ENCODE measurements at places on chromosomes 2 and 18. TPM values are rescaled to one million over a fixed set of nuclear protein-coding genes. Genes with fewer than 3 reads are reported as not detected.

DNA sequence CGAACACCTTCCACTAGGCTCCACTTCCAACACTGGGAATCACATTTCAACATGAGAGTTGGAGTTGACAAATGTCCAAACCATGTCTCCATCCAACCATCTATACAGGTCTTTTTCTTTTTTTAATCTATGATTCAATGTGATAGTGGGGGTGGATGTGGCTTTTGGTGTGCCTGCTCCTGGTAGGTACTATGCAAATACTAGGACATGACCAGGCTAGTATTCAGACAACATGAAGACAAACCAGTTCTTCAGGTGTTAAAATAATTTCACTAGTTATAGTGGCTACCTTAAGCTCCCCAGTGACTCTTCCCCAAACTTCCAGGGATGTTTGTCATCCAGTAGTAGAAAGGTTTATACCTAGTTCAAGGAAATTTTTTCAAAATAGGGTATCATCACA is 387.5 kb downstream of the CDH2 start:
- no peak overlapping the region for H3K4me3 ChIP-seq
- H3K27me3 ChIP-seq = no peaks in the 10 kb centered on the region
- DNase-seq = no peak

GRCh38 chr2:58019229-58019628 is 27.4 kb upstream of the VRK2 start:
- H3K36me3 ChIP-seq = no peaks in the 10 kb centered on the region
- no peak overlapping the region for H3K4me3 ChIP-seq
- no peak overlapping the region for H3K27ac ChIP-seq
- H3K4me1 ChIP-seq = peaks cover 2% of the 10 kb centered on the region
- no peaks in the 10 kb centered on the region for H3K27me3 ChIP-seq

DNA sequence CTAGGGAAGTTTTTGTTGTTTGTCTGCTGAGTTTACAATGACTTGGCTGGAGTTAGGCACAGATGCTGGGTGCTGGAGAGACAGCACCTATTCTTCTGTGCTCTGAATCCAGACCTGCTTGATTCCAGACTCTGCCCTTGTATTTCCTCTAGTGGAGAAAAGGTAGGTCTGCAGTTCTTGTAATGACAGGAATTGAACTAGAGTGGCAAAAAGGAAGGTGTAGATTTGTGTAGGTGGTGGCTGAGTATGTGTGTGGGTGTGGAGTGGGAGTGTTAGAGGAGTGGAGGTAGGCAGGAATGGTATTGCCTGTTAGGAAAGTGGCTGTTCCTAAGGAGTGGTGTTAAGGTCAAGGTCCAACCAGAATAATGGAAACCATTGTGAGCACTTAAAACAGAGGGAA is 71.9 kb upstream of the LYPD6 start:
- no peak for DNase-seq
- H3K4me3 ChIP-seq = no peak overlapping the region
- no peaks in the 10 kb centered on the region for H3K36me3 ChIP-seq

- H3K27me3 ChIP-seq = no peaks in the 10 kb centered on the region
- H3K4me1 ChIP-seq = peaks cover 46% of the 10 kb centered on the region
- peak overlapping the region; percentile 3 for H3K27ac ChIP-seq
- DNase-seq = no peak
Measured at GRCh38 chr2:233385489-233386044, 31.3 kb downstream of the DGKD start.

DNA sequence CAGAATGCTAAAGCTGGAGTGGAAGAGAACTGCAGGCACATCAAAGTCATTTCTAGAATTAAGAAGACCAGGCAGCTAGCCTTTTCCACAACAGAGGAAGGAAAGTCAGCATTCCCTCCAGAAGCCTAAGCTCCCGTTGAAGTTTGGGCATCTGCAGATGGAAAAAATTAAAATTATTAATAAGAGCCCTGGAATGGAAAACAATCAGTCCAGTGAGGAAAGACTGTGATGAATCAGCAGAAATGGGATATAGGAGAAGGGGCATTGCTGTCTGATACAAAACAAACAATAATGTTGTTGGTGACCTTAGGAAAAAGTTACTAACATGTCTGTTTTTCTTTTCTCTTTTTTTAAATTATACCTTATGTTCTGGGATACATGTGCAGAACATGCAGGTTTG is 450.7 kb upstream of the SLC14A2 start:
- H3K27me3 ChIP-seq = no peaks in the 10 kb centered on the region
- no peaks in the 10 kb centered on the region for H3K4me1 ChIP-seq
- no peak overlapping the region for H3K27ac ChIP-seq
- no peak for DNase-seq
- H3K4me3 ChIP-seq = no peak overlapping the region

GRCh38 chr18:76487070-76487469 is 8.0 kb downstream of the ZNF516 start:
- H3K27ac ChIP-seq = no peak overlapping the region
- H3K4me3 ChIP-seq = no peak overlapping the region
- peaks cover 30% of the 10 kb centered on the region for H3K4me1 ChIP-seq
- no peaks in the 10 kb centered on the region for H3K36me3 ChIP-seq
- DNase-seq = no peak

The DHRS9 gene
- 1.3 TPM for total RNA-seq
